ENCODE measurements at places on chromosomes 3 and 15.

- DNase-seq = no peak
Observed at GRCh38 chr3:69107841-69108240, 14.6 kb downstream of the LMOD3 start.

DNA sequence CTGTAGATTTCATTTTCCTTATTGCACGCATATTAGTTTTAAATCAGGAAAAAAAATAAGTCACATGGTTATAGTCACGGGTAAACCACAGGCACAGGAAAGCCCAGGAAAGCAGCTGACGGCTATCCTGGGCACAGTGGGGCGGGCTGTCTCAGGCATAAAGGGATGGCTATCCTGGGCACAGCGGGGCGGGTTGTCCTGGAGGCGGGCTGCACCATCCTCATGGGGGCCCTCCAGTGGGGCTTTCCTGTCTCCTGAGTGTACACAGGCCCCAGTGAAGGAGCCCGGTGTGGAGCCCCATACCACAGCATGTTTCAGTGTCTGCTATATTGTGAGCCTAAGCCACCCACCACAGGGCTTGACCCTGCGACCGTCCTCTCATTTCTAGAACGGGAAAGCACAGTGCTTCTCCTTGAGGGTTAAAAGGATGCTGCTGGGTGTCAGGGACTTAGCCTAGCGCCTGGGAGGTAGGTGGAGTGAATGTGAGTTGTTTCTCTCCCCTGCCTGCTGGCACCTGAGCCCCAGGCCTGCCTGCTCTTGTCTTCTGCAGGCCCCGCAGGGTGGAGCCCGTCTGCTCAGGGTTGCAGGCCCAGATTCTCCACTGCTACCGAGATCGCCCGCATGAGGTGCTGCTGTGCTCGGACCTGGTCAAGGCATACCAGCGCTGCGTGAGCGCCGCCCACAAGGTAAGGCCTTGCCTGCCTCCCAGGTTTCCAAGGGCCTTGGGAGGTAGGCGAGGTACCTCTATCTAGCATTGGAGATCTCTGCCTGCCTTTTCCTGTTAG is 25.9 kb upstream of the PLXNA1 start:
- no peak for DNase-seq

GRCh38 chr15:89144491-89144890 is 56.2 kb downstream of the ABHD2 start:
- no peak for DNase-seq

- DNase-seq = no peak
Observed at GRCh38 chr3:55639143-55639542, 152.0 kb upstream of the WNT5A start.

DNA sequence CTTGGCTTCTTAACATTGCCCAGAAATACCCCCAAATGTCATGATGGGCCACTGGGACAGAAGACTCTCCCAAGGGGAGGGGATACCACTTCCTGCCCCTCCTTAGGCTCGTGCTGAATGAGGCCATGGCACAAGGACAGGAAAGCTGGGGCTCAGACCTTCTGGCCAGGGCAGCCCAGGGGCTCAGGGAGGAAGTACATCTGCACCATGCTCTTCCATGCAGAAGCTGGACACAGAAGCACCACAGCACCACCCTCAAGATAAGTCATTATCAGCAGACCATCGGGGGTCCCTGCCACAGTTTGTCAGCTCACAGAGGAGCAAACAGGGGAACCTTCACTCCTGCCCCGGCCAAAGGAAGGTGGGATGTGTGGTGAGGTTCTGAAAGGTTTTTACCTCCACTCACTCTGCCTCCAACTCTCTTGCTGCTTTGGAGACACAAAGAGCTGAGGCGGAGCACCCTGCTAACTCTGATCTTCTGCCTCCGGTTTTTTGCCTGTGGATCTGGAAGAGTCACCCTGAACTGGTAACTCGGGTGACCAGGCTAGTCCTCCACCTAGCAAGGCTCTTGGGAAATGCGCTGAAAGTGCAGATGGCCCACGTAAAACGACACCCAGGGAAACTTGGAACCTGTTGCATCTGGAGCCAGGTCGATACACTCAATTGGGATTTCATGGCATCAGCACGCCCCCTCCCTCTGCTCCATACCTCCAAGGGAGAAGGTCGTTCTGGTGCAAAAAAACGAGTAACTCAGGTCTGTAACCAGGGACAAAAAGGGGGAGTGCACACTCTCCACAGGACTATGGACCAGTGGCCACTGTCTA is 8.3 kb downstream of the BMF start:
- DNase-seq = no peak

- DNase-seq = no peak
Observed at GRCh38 chr3:179264449-179264848, 13.5 kb upstream of the KCNMB3 start.

GRCh38 chr15:89128320-89129122 is 40.3 kb downstream of the ABHD2 start:
- no peak for DNase-seq

DNA sequence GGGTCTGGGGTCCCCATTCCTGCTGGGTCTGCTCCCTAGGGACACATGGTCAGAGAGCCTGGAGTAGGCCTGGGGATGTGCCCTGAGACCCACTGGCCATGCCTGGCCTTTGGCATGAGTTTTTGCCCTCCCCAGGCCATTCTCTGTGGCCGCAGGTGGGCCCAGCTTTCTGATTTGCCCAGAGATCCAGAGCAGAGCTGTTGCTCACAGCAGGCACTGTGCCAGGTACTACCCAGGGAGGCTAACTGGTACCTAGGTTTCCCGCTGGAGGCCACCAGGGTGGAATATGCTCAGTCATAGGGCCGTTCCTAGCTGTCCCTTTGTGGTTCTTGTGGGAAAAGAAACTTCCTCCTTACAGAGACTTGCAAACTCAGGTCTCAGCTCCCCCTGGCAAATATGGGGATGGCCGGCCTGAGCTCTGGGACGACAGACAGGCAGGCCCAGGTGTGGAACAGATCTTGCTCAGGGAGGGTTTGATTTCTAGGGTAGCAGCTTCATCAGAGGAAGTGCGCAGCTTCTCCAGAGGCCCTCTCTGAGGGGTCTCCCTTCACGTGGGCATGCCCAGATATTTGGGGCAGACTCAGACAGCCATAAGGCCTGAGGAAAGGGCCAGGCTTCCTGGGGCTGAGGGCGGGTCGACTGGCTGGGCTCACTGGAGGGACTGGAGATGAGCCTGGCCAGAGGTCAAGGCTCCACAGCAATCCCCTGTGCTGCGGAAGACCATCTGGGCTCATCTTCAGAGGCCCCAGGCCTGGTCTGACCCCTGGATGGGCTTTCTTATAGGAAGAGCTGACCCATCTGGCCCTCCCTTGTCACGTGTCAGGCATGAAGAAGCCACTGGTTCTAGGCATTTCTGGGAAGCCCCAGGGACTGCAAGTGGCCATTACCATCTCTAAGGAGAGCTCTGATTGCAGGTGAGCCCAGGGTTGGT is 28.0 kb downstream of the ACAA1 start:
- no peak for DNase-seq
